ENCODE measurements at places on chromosomes 16 and 17.

DNA sequence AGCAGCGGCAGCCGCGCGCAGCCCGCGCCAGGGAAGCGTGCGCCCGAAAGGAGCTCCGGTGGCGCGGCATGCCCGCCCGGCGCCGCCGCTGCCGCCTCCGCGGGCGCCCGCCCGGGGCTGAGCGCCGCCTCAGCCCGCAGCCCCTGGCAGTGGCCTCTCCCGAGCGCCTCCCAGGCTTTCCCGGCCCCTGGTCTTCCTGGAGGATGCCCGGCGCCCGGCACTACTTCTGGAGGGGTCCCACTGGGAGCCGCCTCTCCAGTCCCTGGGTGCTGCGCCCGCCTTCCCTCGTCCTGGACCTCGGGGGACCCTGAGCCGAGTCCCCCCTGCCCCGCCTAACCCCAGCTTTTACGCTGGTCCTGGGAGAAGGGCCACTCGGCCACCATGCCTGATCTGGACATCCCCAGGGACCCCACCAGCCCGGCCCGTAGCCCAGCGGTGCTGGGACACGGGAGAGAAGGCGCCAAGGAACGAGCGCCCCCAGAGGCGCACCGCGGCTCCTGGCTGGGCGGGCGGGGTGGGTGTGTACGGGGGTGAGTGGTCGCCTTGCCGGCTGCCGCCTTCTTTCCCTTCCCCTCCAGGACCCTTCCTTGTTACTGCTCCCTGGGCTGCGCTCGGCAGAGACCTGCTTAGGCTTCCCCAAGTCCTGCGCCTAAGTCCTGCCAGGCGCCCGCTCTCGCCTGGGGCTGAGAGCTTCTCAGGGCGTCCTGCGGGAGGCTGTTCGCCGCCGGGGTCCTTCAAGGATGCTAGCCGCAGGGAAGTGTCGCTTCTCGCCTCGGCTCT is 704 bp downstream of the ASIC2 start:
- DNase-seq = no peak

DNA sequence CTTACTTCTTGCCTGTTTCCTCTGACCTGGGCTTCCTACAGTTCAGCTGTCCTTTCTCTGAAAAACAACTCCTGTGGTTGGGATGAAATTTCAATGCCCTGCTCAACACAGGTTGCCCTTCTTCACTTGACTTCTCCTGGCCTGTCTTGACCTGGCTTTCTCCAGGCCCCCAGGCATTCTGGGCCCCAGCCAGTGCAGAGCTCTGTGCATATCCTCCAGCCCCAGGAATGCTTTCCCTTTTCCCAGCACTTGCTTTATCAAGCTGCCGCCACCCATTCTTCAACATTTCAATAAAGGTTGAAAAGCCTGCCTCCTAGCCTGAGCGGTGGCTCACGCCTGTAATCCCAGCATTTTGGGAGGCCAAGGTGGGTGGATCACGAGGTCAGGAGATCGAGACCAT is 10.8 kb downstream of the ODAD4 start:
- no peak for DNase-seq

- DNase-seq = no peak
Observed at GRCh38 chr16:46832757-46833459, 1.9 kb upstream of the C16orf87 start.

DNA sequence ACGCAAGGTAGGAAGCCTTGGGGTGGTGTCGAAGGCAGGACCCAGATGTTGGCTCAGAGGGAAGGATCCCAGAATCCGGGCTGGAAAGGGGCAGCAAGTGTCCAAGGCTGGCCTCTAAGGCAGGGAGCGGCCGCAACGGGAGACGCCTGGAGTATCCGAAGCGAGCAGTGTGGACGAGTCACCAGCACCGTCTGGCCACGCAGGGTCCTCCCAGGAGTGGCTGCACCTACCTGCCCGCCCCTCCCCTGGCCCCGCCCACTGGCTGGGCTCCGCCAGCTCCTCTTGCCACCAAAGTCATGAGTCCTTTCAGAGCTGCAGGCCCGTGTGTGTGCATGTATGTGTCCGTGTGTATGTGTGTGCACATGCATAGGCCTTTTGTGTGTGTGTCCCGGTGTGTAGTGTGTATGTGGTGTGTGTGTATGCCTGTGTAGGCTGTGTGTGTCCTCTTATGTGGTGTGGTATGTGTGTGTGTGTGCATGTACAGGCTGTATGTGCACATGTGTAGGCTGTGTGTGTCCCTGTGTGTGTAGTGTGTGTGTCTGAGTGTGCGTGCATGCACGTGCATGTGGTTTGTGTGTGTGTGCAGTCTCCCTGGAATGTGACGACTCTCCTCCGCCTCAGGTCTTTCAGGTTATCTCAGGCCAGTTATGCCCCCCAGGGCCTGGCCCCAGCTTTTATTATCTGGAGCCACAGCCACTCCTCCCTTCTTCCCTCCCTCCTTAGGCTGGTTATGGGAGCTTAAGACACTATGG is at the start of gene PRSS8:
Gene PRSS8 (minus strand): TSS at position 193 of the 752 bp plus-strand sequence. CDS start 229 bp downstream, outside the sequence.
- no peak for DNase-seq

GRCh38 chr17:49762151-49762941 is 1.6 kb downstream of the FAM117A start:
- no peak for DNase-seq

DNA sequence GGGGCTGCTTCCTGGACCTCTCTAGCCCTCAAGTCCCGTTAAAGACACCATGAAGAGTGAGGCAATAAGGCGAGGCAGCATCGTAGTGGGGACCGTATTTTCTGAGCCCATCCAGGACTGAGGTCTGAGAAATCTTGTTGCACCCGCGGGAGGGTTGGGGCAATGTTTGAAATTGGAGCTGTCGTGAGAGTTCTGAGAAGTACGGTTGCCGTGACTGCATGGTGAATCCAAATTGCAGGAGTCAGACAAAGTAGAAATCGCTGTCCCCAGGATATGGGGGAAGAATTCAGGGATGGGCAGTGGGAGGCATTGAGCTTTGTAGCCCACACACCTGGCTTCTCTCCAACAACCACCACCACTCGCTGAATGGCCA is 42.0 kb upstream of the RPL38 start:
- no peak for DNase-seq

DNA sequence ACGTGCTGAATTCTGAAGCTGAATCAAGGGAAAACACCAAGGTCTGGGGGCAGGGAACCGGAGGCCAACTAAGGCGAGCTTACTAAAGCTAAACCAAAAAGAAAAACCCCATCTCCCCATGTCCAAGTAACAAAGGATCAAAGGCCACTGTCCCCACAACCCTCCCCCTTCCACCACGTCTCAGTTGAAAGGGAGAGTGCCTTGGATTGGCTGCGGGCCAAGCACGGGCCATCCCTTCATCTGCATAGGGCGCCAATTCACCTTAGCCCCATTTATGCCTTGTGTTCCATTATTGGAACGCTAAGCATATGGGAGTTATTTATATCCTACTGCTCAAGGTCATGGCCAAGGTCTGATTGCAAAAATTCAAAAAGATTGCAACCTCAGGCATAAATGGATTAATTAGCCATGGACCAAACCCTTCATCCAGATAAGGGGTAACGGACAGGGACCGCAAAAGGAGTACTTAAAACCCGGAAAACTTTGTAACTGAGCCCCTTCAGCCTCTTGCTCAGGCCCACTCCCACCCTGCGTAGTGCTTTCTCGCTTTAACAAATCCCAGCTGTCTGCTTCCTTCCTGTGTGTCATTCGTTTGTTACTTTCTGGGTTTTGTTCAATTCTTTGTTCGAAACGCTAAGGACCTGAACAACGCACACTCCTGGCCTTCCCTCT is 740 bp upstream of the ATP6V0D1 start:
- DNase-seq = no peak

Data from smooth muscle cell of the brain vasculature (primary cell).